ENCODE measurements at places on chromosomes 7 and 10.

GRCh38 chr10:30467651-30468338, 33.8 kb downstream of the MAP3K8 start:
- no peak for DNase-seq

GRCh38 chr10:122706947-122707346, 7.3 kb upstream of the C10orf120 start:
- DNase-seq = no peak

DNA sequence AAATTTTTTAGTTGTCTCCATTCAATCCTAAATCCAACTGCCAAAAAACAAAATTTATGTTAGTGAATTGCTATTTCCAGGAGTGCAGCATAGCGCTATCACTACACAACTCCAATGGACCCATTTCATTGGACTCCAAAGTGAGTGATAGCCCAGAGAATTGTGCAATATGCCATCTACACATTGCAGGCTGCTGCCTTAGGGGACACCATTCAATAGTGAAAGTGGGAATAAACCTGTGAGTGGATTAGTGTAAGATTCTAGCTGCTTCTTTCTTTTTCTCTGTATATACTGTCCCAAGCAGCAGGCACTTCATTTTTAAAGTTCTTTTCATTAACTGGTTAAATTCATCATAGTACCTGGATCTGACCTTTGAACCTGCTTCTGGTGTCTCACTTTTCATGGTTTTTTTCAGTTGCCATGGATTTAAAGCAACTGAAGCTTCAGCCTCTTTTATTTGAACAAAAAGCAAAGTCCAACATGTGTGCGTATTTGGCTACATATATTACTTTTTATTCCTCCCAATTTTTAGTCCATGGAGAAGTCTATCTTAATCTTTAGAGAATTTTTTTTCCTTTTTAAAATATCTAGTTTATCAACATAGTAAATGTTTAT, 97.3 kb downstream of the DGKB start:
- DNase-seq = no peak

DNA sequence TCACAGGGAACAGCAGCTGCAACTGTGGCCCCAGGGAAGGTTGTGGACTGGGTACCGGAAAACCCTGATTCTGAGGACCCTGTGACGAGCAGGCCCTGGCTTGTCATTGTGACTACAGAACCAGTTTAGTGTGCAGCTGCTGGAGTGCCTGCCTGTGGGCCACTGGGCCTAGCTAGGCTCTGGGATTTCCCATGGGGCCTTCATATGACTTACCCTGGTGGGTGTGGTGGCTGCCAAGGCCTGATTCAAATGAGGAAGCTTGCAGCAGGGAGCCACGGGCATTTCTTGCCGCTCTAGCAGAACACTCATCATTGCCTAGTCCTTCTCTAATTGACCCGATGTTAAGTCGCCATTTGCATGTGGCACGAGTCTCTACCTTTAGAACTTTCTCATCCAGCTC, 14.7 kb upstream of the CAMK2G start:
- no peak for DNase-seq

DNA sequence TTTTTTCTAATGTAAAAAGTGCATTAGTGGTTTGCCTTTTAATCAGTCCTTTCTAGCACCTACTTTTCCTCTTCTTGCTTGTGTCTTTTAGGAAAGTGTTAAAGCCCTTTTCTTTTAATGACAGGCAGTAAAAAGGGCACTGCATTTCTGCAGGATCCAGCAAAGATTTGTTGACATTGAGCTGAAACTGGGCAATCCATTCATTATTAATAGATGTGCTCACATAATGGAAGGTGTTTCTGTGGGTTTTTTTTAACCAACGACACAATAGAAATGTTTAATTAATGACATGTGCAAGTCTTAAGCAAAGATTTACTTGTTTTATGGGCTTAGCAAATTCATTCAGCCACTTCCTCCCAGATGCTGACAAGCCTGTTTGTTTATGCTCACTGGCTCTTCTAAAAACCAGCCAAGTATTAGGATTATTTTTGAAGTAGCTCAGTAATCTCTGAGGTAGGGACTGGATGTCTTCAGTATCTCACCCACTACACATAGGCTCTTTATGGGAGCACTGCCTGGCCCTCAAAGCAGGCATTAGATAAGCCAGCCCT, 1201.1 kb downstream of the SORCS1 start:
- no peak for DNase-seq

DNA sequence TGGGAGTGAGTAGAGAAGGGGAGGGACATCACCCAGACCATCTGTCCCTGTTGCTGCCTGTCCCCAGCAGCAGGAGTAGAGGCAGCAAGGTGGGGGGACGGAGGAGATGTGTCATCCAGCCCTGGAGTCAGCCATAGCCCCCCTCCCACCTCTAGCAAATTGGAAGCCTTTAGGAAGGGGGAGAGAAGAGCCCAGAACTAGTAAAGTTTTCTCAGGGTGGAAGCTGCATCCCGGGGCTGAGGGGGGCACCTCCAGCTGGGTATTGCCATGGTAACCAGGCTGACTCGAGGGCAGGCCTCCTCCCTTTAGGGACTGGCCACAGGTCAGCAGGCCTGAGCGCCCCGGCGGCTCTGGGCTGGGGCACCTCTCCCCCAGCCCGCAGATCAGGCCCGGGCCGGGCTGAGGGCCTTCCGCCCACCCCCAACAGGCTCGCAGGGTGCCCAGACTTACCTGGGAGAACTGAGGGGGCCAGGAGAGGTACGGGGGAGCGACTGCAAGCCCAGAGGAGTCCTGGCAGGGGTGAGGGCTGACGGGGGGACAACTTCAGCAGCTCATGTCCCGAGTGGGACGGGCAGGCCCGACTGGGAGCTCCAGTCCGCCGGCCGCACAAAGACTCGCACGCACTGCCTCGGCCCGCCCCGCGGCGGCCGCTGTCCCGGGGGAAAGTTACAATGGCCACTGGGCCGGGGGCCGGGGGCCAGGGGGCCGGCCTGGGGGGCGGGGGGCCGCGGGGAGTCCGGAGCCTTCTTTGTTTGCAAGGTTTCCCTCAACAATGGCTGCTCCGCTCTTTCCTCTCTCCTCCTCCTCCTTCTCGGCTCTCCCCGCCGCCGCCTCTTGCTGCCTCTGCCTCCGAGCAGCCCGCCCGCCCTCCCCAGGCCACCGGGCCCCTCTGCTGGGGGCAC, 6.0 kb downstream of the LDB1 start:
- DNase-seq = no peak

GRCh38 chr7:139232377-139232717, 1.3 kb downstream of the UBN2 start:
- DNase-seq = no peak

- DNase-seq = no peak
These were observed 692.5 kb upstream of the ZWINT start for GRCh38 chr10:57053530-57053929.

DNA sequence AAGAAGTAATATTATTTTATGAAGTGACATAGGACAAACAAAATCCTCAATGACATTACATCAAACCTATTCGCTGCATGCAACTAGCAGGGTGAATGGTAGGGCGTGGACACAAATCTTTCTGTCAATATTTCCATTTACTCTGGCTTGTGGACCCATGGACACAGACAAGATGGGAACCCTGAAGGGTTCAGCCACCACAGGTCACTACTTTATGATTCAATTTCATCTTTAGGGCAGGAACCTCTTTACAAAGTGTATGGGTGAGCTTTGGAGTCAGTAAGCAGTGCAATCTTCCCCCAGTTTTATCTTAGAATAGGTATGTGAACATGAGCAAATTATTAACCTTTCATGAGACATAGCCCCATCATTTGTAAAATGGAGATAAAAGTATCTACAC, 982.4 kb upstream of the LRRTM3 start:
- no peak for DNase-seq

GRCh38 chr10:109861081-109861480, 62.2 kb downstream of the XPNPEP1 start:
- no peak for DNase-seq

- DNase-seq = no peak
These were observed 216.9 kb downstream of the GLI3 start for GRCh38 chr7:42020061-42020460.

DNA sequence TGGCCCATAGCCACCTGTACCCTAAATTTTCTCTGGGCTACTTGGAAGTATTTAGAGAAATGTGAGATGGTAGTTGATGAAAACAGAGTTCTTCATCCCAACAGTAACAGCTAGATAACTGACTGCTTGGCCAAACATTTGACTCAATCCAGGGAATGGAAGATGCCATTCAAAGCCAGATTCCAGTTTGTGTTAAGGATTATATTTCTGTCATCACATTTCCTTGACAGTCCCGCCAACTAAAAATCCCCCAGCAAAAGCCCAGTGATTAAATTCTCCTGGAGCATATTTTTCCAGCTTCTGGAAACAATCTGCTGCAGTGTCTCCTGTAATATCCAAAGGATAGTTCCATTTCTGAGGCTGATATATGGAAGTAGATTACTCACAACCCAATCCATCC, 45.4 kb upstream of the PTN start:
- no peak for DNase-seq

DNA sequence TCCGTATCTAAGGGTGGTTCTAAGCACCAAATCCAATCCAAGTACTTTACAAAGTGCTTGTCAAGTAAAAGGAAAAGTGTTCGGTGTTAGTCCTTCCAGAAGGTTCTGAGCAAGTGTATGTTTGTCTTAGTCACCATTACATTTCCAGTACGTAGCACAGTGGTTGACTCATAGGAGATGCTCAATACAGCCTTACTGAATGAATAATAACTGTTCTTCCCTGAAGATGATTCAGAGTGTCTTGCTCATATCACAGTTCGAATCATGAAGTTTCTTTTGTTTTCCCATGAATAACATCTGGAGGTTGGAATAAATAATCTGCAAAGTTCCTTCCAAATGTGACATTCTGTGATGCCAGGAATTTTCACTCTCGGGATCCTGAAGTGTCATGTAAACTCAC, 53.4 kb downstream of the WNT2 start:
- no peak for DNase-seq

- no peak for DNase-seq
These were observed 163.7 kb downstream of the WNT2 start for GRCh38 chr7:117158941-117159697.

GRCh38 chr10:55098452-55098851, 297.4 kb upstream of the PCDH15 start:
- no peak for DNase-seq

DNA sequence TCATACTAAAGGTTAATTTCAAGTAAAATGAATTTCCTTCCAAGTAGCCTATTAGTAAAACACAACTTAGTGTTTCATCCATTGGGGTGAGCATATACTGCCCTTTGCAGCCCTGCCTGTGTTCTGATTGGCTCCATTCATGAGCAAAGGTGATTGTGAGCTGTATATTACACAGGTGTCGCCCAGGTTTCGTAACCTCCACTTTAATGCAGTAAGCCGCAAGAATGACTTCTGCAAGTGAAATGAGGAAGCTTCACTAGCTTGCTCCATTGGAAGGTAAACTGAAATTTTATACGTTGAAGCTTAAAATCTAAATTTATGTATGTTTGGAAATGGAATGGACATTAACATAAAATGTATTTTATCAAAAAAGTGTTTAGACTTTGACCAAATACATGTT, 24.4 kb downstream of the MTURN start:
- DNase-seq = no peak

GRCh38 chr10:107689323-107689722, 524.8 kb upstream of the SORCS1 start:
- no peak for DNase-seq

GRCh38 chr7:53476566-53476965, 441.1 kb downstream of the POM121L12 start:
- no peak for DNase-seq

GRCh38 chr7:74092964-74093471, 9.4 kb downstream of the LIMK1 start:
- DNase-seq = peak; percentile 45

GRCh38 chr7:146700015-146700560, 583.5 kb downstream of the CNTNAP2 start:
- no peak for DNase-seq

DNA sequence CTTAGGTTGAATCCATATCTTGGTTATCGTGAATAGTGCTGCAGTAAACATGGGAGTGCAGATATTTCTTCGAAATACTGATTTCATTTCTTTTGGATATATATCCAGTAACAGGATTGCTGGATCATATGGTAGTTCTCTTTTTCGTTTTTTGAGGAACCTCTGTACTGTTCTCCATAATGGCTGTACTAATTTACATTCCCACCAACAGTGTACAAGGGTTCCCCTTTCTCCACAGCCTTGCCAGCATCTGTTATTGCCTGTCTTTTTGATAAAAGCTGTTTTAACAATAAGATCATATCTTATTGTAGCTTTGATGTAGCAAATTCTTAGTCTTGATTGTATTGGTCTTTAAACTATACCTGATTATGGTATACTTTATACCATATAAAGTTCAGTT, 45.3 kb downstream of the ZNRF2 start:
- DNase-seq = no peak

DNA sequence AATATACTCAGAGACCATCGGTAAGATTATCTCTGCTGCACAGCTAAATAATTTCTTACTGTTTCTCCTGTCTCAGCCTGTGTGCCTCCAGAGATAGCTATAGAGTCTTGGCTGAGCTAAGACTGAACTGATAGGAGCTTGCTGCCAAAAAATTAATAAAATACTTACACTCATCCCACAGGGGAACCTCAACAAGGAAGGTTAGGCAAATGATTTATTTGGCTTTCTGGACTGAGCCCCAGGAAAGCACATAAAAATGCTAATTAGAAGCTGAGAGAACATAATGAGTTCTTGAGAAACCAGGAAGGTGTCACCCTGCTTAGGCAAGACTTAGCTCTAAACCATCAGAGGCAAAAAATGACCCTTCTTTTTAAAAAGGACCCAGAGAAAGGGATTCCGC, 534.5 kb downstream of the TNS3 start:
- DNase-seq = no peak

DNA sequence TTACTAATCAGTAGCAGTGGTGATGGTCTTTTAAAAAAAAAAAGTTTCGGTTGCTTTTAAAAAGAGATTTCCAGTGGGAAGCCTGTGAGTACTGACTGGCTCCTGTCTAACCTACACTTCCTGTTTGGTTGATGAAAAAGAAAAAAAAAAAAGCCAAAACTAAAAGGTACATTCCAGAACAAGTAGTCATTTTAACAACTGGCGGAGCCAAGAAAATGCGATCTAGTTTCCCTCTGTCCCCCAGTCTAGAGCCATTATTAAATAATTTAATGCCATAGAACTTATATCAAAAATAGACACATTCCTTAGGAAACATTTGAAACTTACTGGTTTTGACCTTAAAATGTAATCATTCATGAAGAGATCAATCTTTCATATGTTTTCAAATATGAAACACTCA, 254.2 kb upstream of the C7orf33 start:
- DNase-seq = no peak

- DNase-seq = no peak
These were observed 89.1 kb downstream of the CELF2 start for GRCh38 chr10:11106621-11107374.

GRCh38 chr7:123431075-123431614, 103.2 kb downstream of the IQUB start:
- DNase-seq = no peak
